CD4-positive, alpha-beta T cell treated with Interleukin-15 for 4 hours (primary cell): ENCODE measurements at places on chromosomes 16 and 17.

DNA sequence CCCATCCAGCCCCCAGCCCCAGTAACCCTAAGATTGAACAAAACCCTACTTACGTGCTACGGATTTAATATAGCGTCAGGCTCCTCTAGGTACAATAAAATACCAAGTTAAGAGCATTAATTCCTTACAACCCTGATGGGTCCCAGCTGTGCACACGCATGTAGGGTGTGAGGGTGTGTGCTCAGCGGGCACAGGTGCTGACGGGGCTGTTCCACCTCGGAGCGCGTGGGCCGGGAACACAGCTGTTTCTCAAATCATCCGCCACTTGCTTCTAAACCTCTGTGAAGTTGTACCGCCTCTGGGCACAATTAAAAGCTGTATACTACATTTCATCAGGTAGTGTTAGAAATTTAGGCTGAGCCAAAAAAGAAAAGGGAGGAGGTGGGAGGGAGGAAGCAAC, 478.6 kb downstream of the MAF start:
- no peak for DNase-seq

DNA sequence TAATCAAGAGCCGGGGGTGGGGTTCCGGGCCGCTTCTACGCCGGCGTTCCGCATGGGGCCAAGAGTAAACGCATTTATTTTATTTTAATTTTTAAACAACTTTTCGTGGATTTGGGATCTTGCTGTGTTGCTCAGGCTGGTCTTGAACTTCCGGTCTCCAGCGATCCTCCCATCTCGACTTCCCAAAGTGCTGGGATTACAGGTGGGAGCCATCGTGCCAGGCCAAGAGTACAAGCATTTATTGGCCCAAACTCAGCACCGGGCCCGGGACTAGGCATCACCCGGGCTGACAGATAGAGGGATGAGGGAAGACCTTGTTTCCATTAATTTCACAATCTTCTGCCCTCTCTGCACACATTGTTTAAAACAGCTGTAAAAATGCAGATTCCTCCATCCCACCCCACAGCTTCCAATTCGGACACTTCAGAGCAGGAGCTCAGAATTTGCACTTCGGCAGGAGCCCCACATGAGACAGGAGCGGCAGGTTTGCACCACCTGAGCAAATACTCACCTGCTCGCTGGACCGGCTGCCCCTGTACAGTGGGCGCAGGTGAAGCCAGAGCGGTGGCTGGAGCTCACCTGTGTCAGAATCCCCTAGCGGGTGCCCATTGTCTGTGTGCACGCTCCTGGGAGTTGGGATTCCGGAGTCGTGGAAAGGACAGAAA, 663 bp upstream of the GINS2 start:
- DNase-seq, result no peak

GRCh38 chr17:81097943-81098308, 63.0 kb downstream of the BAIAP2 start:
- DNase-seq, result no peak

DNA sequence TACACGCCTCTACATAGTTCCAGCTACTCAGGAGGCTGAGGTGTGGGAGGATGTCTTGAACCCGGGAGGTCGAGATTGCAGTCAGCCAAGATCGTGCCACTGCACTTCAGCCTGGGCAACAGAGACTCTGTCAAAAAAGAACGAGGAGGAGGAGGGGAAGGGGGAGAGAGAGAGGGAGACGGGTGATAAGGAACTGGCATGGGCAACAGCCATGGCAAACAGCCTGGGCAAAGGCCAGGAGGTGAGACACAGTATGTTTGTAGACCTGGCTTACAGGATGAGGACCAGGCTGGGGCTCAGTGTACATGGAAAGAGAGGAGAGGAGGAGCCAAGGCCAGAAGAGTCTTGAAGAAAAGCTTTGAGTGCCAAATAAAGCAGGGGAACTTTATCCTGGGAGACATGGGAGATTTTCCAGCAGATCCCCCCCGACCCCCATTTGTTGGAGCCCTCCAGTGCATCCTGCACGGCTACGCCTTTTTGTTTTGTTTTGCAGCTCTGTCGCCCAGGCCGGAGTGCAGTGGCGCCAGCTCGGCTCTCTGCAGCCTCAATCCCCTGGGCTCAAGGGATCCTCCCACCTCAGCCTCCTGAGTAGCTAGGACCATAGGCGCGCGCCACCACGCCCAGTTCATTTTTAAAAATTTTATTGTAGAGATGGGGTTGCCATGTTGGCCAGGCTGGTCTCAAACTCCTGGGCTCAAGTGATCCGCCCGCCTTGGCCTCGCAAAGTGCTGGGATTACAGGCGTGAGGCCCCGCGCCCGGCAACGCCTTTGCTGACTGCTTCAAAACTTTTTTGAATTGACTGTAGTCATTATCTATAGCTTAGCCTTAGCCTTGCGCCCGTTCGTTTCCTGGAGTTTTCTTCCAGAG, 1.3 kb upstream of the ALKBH5 start:
- no peak for DNase-seq

GRCh38 chr17:73533127-73533526, 111.1 kb downstream of the SDK2 start:
- DNase-seq, result no peak

DNA sequence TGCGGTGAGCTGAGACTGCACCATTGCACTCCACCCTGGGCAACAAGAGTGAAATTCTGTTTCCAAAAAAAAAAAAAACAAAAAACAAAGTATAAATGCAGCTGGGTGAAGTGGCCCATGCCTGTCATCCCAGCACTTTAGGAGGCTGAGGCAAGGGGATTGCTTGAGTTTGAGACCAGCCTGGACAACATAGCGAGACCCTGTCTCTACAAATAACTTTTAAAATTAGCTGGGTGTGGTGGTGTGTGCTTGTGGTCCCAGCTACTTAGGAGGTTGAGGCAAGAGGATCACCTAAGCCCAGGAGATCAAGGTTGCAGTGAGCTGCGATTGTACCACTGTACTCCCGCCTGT, 10.1 kb upstream of the STX4 start:
- DNase-seq, result no peak

GRCh38 chr16:88672776-88673175, 9.9 kb upstream of the MVD start:
- DNase-seq, result no peak

- DNase-seq, result no peak
Measured at GRCh38 chr17:78290721-78291120, 59.3 kb downstream of the TMEM235 start.

DNA sequence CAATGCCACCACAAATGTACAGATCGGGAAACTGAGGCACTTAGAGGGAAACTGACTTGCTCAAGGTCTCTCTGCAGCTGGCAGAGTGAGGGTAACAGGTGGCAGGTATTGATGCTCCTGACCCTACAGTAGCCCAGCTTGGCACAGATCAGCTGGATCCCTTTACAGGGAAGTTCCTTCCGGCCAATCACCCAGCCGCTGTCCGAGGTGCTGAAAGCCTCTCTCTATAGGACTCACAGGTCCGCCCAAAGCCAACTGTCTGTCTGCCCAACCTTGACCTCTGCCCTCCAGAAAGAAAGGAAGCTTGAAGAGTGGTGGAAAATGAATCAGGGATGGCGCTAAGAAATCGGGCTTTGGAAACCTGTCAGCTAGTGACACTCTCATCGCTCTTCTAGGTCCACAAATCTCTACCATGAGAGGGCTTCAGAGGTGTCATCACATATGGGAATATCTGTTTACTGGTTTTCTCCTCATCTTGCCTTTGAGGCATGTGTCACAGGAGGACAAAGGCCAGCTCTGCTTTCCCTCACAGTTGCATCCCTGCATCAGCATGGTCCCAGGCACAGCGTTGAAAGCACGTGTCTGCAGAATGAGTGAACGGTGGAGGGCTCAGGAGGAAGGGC, 246.2 kb downstream of the KATNIP start:
- DNase-seq, result no peak

DNA sequence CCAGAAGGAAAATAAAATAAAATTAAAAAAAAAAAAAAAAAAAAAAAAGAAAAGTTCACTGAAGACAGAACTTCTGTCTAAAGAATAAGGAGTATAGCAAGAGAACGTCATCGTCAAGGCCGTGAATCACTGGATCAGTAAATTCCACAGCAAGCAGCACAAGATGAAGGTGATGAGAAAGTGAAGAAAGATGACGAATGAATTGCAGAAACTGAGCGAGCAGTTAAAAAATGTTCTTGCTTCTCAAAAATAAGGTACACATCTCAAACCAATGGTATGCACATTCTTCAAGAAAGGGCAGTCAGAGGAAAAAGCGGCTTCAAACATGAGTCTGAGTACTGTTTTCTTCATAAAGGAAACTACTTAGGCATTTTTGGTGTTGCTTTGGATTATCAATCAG, 104.7 kb downstream of the SMG6 start:
- no peak for DNase-seq

DNA sequence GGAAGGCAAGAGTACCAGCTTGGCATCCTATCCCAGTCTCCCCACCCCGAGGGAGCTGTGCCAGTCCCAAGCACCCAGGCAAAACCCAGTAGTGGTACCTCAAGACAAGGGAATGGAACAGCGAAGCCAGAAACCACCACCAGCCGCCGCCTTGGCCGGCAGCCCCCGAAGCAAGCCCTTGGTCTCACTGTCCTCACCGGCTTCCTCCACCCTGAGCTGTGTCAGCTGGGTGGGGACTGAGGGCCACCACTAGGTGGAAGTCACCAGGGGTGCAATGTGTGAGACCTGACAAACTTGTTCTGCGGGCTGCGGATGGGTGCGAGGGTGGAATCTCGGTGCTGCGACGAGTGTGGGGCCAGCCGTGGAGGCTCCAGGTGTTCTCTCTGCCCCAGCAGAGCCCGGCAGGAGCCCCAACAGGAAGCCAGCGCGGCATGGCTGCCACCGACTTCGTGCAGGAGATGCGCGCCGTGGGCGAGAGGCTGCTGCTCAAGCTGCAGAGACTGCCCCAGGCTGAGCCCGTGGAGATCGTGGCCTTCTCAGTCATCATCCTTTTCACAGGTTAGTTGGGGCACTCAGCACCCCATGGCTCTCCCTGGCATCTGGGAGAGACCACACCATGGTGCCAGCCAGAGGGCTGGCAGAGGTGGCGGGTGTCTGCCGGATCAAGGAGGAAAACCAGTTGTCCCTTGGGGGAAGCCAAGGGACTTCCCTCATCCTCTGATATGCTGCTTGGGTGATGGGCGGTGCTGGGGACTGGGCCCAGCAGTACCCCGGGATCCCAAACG, 6.7 kb downstream of the SMIM5 start:
- DNase-seq, result no peak

DNA sequence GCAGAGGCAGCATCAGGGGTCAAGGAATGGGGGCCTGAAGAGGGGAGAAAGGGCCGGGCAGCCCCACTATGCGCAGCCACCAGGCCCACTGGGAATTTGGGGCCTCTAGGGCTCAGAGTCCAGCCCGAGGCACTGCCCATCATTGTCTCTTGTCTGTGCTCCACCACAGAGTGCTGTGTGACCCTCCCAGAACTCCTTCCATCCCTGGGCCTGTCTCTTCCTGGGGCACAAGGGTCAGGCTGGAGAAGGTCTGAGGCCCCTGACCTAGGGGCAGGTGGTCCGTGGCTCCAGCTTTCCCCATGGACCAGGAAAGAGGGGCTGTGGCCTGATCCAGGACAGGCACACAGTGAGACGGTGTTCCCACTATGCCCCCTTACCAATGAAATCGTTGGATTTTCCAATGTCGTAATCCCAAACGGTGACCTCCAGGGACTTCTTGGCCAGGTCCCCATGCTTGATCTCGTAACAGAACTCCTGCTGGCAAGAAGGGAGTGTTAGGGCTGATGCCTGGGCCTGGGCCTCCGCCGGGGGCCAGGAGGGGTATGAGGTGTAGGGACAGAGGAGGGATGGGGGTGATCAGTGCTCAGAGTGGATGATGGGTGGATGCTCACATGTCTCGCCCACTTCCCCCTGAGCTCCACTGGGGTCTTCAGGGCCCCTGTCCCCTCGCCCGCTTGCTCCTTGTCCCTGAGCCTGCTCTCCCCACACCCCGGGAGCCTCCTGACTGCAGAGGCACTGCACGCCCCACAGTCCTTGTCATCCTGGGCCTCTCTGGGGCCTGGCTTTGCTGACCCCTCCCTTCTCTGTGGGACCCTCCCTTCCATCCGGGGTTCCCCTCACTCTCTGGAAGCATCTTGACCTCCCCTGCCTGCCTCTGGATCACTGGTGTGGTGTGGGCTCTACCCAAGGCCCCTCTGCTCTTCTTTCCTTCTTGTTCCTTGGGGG, 10.7 kb downstream of the SCGB1C2 start:
- DNase-seq, result no peak

DNA sequence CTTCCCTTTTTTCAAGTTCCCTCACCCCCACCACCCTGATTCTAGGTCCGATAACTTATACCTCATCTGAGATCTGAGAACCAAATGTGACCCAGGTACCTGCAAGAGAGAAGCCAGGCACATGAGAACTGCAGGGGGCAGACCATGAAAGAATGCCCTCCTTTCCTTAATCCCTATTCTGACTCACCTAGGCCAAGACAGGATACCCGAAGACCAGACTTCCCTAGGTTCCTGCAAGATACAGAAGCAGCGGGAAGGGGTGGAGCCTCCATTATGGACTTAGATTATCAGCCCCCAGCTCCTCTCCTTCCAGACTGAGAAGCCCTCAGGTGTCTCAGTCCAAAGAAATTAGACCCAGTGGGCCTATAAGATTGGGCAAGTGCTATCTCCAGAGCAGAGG, 2.1 kb downstream of the KCNAB3 start:
- no peak for DNase-seq

DNA sequence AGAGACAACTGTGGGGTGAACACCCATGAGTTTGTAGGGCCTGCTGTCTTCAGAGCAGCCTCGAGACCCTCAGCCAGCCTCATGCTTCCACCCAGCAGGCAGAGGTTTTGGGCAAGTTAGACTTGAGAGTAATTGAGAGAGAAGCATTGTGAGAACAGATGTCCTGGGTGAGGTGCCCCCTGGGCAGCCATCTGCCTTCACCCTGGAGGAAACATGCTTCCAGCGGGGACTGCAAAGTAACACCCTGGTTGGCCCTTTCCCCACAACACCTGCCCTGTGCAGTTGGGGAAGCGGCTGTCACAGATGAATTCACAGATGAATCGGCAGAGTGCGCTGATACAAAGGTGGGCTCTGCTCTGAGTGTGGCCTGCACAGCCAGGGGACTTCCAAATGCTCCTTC, 23.4 kb downstream of the ATPAF2 start:
- DNase-seq, result no peak

DNA sequence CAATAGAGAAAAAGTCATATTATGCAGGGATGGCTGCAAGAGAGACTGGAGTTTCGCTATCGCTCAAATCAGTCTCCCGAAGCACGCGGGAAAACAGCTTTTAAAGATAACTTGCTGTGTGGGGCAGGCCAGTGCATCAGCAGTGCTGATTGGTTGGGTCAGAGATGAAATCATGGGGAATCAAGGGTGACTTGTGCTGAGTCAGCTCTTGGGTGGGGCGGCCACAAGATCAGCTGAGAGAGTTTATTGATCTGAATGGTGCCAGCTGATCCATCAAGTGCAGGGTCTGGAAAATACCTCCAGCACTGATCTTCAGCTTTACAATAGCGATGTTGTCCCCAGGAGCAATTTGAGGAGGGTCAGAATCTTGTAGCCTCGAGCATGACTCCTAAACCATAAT, 430.5 kb downstream of the RBFOX1 start:
- DNase-seq, result no peak

DNA sequence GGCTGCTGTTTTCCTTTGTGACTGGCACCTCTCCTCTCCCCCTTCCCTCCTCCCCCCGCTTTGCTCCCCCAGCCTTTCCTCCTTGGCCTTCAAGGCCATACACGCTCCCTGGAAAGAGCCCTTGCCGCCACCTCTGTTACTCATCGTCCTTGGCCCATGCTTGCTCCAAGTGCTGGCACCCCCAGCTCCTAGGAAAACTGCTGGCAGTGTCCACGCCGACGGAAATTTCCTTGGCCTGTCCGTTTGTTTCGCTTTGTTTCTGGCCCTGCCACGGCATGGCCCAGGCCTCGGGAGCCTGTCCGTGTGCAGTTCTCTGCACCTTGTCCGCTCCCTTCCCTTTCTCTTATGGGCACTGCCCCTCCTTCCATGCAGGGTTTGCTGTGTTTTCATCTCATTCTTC, 18.0 kb downstream of the CA5A start:
- no peak for DNase-seq

GRCh38 chr16:74449470-74449869, 28.2 kb upstream of the CLEC18B start:
- DNase-seq, result no peak
